ENCODE measurements at places on chromosomes 6 and 20.

DNA sequence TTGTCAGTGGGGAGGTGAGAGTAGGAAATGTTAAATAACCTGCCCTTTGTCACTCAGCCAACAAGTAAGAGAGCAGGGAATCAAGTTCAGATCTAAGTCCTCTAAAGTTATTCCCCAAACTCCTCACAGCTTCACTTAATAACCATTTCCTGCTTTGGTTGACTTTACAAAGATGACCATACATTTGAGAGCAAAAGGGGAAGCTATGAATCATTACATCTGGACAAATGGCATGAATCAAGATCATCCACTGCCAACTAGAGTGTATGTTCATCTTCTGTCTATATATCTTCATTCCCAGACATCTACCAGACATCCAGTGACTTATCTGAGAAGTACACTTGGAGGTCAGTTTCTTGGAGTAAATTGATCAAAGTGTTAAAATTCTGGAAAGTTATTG, 15.1 kb upstream of the HIVEP2 start:
- H3K36me3 ChIP-seq, result no peaks in the 10 kb centered on the region
- H3K4me3 ChIP-seq, result no peak overlapping the region
- H3K27ac ChIP-seq, result no peak overlapping the region
- no peaks in the 10 kb centered on the region for H3K27me3 ChIP-seq
- no peak for DNase-seq
- H3K4me1 ChIP-seq, result peaks cover 1% of the 10 kb centered on the region

- no peak overlapping the region for H3K27ac ChIP-seq
- no peaks in the 10 kb centered on the region for H3K4me1 ChIP-seq
- DNase-seq, result no peak
Measured at GRCh38 chr6:131765081-131765803, 42.6 kb upstream of the ENPP1 start.

DNA sequence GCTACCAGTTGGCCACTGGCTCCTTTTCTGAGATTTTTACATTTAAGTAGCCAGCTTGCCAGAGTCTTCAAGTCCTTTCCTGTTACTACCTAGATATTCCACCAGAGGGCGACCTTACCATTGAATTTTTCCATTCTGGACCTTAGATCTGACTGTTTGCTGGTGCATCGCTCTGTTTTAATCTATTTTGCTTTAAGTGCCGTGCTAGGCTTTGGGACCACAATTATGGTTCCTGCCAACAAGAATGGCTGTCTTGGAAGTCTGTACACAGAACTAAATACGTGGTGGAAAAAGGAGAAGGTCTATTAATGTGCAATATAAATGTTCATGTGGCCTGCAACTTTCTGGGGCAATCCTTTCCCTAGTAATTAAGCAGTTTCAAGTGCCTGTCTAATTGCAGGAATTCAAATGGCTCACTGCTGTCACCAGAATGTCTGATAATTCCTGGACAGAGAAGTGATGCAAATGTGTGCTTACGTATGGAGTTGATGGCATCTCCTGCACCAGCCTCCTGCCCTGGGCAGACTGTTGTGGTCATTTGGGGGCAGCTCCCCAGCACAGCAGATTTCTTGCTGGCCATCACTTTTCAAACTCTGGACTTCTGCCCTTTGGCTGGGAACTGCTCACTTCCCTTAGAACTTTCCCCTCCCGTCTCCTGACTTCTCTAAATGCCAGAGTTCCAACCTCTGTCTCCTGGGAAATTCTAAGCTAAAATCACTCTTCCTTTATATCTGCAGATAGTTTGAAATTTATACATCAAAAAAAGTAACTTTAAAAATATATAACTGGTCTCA, 5.6 kb upstream of the HLA-DOA start:
- H3K27me3 ChIP-seq, result no peaks in the 10 kb centered on the region
- no peak overlapping the region for H3K27ac ChIP-seq
- peaks cover 20% of the 10 kb centered on the region for H3K4me1 ChIP-seq
- H3K36me3 ChIP-seq, result no peaks in the 10 kb centered on the region

DNA sequence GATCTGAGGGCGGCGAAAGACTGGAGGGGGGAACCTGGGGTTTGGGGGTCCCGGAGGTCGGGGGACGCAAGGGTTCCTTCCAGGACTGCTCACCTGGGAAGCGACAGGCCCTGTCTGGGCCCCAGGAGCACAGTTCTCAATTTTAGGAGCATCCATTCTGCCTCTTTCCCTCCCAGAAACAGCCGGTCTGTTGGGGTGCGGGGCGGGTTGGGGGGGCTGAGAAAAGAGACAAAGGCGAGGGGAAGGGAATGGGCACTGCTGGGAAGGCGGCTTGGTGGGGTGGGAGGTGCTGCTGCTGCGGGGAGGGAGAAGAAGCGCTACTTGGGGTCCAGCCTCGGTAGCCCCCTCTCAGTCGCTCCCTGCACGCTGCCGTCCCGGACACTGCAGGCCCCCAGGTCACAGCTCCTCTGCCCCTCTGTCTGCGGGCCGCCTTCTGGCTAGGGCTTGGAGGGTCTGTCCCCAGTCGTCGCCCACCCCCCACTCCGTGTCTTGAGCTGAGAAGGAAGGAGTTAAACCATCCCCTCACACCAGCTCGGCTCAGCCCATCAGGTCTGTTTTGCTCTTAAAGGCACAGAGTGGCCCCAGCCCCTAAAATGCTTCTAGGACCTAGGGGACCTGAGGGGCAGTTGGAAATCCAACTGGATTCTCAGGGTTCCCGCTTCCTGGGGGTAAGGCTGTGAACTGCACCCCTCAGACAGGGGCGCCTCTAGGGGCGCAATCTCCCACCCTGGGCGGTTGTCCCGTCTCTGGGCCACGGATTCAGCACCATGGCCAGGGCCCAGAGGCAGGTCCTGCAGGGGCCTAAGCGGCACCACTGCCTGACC, 690 bp downstream of the GDAP1L1 start:
- no peak for DNase-seq
- H3K4me3 ChIP-seq, result no peak overlapping the region
- no peaks in the 10 kb centered on the region for H3K36me3 ChIP-seq
- no peaks in the 10 kb centered on the region for H3K4me1 ChIP-seq
- H3K27ac ChIP-seq, result no peak overlapping the region

GRCh38 chr6:80930376-80930775, 822.1 kb downstream of the TENT5A start:
- no peaks in the 10 kb centered on the region for H3K27me3 ChIP-seq
- no peak overlapping the region for H3K4me3 ChIP-seq
- no peak overlapping the region for H3K27ac ChIP-seq
- H3K36me3 ChIP-seq, result no peaks in the 10 kb centered on the region
- no peak for DNase-seq

Data from GM12878 (cell line).